HS-27A (cell line): ENCODE measurements at places on chromosomes 12 and 14.

- no peak for DNase-seq
Measured at GRCh38 chr12:111405859-111406473, at the start of gene SH2B3. Gene SH2B3, plus strand, starts transcription at chr12:111405923. Its CDS starts 12,223 bp downstream, at chr12:111418146.

- no peak for DNase-seq
Measured at GRCh38 chr12:65894088-65894487, 69.8 kb downstream of the HMGA2 start.

GRCh38 chr14:51430633-51431032, 190.6 kb downstream of the TMX1 start:
- DNase-seq: no peak

DNA sequence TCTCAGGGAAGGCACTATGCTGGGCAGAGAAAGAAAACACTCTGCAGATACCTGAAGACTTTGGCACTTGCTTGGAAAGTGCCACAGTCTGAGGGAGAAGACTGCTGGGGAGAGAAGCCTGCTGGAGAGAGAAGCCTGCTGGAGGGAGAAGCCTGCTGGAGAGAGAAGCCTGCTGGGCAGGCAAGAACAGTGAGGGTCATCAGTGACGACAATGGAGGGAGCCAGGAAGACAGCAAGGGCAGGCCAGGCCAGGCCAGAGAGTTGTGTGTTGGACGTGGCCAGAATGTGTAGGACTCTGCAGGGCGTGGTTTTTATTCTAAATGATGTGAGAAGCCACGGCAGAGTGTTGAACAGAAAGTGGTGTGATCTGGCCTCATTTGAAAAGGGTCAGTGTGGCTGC, 185.3 kb upstream of the ABCD2 start:
- no peak for DNase-seq

DNA sequence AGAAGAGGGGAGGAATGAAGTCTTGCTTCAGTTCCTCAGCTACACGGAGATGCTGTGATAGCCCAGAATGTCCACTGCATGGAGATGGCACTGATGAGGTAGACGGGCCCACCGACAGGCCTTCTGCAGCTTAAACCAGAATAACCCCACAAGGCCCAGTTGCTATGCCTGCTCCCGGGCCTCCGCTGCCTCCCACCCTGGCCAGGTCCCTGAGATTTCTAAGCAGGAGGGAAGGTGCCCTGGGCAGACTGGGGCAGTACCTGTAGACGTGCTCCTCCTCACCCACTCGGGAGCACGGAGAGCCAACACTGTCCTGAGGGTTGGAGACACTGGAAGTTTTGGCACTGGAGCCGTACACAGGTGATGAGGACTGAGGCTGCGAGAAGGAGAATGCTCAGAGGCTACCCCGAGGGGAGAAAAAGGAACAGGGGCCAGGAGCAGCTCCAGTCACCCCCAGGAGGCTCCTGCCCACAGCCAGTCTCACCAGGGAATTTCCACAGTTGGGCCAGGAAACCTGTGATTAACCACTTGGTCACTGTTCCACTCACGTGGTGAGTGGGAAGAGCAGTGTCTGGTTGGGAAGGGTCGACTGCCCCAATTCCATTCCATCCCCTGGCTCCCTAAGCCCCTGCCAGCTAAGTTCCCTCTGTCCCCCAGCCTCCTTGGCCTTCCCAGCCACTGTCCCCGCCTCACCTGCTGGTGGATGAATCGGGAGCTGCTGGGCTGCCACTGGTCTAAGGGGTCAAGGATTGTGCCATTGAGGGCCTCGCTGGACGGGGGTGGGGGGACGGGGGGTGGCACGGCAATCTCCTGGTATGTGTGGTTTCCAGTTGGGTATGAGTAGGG, 22.8 kb upstream of the RPLP0 start:
- no peak for DNase-seq

- no peak for DNase-seq
Measured at GRCh38 chr12:71626098-71626497, 37.5 kb downstream of the ZFC3H1 start.

DNA sequence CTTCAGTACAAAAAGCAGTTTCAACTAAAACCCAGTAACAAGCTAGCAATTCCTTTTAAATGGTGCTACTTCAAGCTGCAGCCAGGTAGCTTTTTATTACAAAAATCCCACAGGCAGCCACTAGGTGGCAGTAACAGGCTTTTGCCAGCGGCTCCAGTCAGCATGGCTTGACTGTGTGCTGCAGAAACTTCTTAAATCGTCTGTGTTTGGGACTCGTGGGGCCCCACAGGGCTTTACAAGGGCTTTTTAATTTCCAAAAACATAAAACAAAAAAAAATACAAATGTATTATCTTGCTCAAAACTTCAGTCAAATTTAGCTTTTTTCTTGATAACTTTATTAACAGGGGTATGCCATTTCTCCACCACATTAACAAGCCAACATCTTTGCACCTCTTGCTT, 3.6 kb upstream of the CLEC4E start:
- peak; percentile 30 for DNase-seq

DNA sequence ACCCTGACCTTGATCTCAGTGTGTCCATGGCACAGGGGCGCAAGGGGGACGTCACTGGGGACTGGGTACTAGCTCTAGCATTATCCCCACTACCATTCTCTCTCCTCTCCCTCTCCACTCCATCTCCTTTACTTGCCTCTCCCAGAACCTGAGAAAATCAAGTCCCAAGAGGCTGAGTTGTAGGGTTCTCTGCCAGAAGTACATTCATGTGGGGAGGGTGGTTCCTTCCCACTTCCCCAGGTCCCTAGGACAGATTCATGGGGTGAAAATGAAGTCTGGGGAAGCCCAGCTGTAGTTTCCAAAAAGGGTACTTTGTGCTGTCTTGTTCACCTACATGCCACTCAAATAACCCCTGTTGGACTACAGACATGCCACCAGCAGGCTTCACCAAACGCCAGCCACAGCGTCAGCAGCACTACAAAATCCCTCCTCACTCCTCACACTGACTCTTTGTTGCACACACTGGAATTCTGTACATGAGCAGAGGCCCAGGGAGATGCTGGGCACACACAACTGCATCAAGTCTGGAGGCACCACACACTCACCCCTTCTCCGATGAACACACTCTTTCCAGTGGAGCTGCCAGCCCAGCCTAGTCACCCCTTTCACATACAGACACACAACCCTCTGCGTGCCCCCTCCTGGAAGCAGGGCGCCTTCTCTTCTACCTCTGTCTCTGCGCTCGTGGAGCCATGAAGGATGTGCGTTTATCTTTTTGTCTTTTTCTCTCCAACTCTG, 6.9 kb downstream of the RARG start:
- no peak for DNase-seq

DNA sequence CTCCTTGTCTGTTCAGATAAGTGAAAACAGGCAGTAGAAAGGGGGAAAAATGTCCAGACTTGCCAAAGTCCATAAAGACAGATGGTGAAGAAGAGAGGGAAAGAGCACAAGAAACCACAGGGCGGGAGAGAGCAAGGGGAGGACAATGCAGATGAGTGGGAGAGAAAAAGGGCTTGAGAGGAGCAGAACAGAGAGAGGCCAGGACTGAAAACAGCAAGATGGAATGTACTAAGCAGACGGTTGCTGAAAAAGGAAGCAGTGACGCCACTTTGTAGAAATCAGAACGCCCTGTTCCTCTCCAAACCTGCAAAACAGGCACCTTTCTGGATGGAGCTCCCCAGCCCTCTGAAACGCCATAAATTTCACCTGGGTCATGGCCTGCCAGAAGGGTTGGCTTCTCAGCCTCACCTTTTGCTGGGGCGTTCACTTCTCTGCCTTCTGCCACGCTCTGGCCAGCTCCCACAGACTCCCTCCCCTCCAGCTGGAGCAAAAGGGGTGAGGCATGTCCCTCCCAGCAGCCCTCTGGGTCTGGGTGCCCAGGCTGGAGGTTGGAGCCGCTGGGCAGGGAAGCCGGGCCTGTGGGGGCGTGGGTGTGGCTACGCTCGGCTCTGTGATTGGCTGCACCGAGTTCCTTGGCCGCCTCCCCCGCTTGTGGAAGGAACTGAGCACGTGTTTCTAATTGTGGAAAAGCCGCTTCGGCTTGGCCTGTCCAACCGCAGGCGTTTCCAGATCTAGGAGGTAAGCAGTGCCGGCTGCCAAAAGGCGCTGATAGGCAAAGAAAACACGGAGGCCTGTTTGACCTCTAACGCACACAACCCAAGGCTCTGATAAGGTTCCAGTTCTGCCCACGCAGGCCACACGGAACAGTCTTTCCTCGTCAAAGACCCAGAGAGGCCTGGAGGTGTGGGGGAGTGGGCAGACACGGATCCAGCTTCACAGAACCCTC, 29.3 kb downstream of the SLC7A8 start:
- no peak for DNase-seq

- DNase-seq: no peak
Measured at GRCh38 chr14:58772116-58772515, 134.4 kb downstream of the DACT1 start.

DNA sequence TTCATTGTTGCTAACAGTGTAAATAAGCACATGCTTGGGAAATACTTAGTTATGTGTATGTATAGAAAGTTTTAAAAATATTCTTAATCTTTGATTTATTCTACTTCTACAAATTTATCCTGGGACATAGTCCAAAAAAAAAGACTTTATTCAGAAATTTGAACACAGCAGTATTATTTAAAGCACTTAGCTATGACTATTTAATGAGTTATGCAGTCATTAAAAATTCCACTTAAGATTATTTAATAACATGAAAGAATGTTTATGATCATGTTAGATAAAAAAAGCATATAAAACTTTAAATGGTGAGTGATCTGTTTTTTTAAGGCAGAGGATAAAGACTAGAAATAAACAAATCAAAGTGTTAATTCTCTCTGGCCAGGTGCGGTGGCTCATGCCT, 78.3 kb downstream of the BAZ1A start:
- no peak for DNase-seq

DNA sequence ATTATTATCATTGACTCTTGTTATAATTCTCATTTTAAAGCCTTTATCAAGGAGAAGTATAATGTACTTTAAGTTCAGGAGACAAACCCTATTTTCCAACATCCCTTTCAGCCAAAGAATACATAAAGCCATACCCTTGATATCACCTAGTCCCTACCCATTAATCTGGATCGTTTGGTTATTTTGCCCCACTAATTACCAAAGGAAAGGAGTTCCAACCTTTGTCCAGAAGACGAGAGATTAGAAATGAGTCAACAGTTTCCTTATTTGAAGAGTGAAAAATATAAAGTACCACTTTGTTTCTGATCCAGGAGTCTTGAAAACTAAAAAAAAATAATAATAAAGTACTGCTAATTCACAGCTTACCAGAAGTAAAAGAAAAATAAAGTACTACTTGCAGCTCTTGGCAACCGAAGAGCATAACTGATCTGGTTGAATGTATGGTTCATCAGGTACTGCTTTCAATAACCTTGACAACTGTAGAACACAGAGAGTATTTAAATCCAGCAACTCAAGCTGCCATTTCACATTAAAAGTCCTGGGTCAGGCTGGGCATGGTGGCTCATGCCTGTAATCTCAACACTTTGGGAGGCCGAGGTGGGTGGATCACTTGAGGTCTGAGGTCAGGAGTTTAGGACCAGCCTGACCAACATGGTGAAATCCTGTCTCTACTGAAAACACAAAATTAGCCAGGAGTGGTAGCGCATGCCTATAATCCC, 33.7 kb downstream of the LIMA1 start:
- DNase-seq: no peak

GRCh38 chr14:32637582-32637981, 301.1 kb upstream of the NPAS3 start:
- DNase-seq: no peak

DNA sequence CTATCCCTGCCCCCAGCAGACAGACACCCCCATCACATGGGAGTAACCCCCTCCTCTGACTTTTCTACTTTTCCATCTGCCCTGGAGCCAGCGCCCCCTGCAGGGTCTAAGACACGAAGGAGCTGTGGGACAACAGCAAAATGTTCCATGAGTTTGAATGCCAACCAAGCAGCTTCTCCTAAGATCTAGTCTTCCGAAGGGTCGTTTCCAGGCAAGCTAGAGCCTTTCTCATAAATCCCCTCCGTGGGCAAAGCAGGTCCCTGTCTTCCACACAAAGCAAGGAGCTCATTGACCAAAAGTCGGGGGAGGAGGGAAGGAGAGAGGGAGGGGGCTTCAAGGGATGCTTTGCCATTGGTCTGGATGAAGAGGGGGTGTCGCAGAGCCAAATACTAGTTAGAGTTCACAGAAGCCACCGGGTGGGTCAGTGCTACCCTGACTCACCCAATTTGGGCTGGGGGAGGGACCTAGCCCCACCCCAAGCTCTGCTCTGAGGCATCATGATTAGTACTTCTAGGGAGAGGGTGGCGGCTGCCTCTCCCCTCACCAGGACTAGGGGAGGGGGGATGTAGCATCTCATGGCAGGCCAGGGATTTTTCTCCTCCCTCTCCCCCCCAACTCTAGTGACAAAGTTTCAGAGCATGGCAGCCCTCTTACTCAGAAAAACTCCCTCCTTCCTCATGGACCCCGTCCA, 1.6 kb downstream of the MSI1 start:
- DNase-seq: no peak

DNA sequence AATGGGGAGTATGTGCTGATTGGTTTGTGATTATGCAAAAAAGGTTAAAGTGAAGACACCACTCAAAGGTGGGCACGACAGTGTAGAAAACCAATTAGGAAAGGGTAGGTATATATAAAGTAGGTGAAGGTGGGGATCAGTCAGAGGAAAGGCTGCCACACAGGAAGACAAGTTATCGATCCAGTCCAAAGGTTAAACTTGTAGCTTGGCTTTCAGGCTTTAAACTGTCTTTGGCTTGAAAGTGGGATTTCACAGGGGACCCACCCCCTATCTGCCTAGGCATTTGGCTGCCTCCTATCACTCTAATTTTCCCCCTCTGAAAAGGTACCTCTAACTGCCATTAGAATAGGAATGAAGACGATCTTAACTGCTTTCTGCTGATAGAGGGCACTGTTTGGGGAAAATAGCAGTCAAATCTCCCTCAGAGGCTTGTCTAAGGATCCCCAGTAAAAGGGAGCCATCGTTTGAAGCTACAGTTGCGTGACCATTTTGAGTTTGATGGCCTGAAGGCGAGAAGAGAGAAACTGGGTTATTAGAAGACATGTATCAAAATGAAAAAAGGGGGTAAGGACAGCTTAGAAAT, 250.2 kb downstream of the GPHN start:
- no peak for DNase-seq

DNA sequence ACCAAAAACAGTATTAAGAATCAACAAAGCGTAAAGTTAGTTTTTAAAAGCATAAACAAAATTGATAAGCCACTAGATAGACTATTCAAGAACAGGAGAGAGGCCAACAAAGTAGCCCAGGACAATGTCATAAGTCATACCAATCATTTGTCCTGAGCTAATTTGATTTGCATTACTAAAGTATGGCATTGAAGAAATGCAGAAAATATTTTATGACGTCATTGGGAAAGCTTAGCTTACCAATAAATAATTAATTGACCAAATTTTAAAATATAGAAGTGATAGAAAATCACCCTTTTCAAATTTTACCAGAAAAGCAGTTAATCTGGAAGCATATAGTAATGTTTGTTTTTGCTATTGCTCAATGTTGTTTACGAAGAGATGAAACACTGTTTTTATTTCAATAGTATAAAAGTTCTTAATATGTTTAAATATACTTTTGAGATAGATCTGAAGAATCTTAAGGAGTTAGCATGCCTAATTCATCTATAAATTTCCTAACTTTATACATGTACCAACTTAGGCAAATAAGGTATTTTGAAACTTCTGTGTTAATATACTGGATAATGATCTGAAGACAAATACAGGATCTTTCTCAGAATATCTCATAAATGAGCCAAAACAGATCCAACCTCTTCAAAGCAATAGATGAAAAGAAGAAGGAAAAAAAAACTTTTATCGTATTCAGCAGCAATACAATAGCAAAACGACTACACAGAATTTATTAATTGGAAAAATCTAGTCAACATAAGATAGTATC, 1118.5 kb downstream of the SLC16A7 start:
- DNase-seq: no peak
